ENCODE measurements at places on chromosomes 3 and 15. TPM values are rescaled to one million over a fixed set of nuclear protein-coding genes. Genes with fewer than 3 reads are reported as not detected.
A peak's percentile ranks its signal among the peaks of the same experiment; 100 is the strongest.

Gene SAMMSON
- total RNA-seq = 2.1 TPM

Gene MYL3
- total RNA-seq = 6.0 TPM

Gene TEX55
- total RNA-seq = not detected

Gene ECE2
- total RNA-seq = 0.42 TPM

Gene CFAP91
- 4.6 TPM for total RNA-seq

Gene SGO1
- total RNA-seq = 0.34 TPM

GRCh38 chr3:120095979-120096426 is 1.8 kb upstream of the GSK3B start:
- no peak for DNase-seq
- peaks cover 25% of the 10 kb centered on the region for H3K4me1 ChIP-seq
- H3K36me3 ChIP-seq = no peaks in the 10 kb centered on the region
- H3K4me3 ChIP-seq = peak overlapping the region; percentile 90

DNA sequence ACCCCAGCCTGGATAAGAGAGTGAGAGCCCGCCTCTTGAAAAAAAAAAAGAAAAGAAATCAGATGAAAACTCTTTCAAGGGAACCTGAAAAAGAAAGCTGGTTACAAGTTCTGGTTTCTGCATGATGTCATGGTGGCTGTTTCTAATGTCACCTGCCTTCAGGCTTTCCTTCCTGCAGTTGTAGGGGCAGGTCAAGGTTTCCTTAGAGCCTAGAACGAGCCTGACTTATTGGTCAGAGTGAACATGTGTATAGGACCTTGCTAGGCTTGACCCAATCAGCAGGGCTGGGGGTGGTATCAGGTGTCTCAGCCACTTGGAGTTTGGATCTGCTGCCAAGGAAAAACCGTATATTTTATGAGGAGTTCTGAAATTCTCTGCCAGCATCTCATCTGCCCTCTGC is 3.8 kb downstream of the IVD start:
- H3K4me3 ChIP-seq = no peak overlapping the region
- no peaks in the 10 kb centered on the region for H3K27me3 ChIP-seq
- DNase-seq = no peak
- H3K36me3 ChIP-seq = peaks cover 66% of the 10 kb centered on the region
- peaks cover 33% of the 10 kb centered on the region for H3K4me1 ChIP-seq

GRCh38 chr3:158395421-158395820 is 175.6 kb upstream of the MLF1 start:
- H3K36me3 ChIP-seq = no peaks in the 10 kb centered on the region
- H3K4me3 ChIP-seq = no peak overlapping the region
- H3K27me3 ChIP-seq = no peaks in the 10 kb centered on the region
- no peaks in the 10 kb centered on the region for H3K4me1 ChIP-seq
- DNase-seq = no peak

DNA sequence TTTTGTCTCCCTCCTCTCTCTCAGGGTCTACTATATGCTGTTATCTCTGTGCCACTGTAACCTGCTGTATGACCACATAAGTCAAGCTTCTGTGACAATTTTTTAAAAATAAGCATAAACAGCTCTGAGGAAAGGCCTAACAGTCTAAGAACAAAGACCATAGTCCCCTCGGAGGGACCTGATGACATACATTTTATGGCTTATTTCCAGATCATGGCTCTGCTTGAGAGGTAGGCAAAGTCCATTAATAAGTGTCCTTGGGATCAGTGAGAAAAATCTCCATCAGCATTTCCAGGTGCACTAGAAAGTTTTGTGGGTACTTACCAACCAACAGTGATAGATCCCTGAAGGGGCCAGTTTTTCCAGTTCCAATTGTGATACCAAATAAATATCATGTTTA is 123.8 kb downstream of the TNIK start:
- H3K36me3 ChIP-seq = no peaks in the 10 kb centered on the region
- H3K27ac ChIP-seq = no peak overlapping the region
- no peaks in the 10 kb centered on the region for H3K27me3 ChIP-seq
- no peak for DNase-seq

GRCh38 chr3:41018855-41019254 is 180.4 kb upstream of the CTNNB1 start:
- H3K27me3 ChIP-seq = no peaks in the 10 kb centered on the region
- no peak overlapping the region for H3K4me3 ChIP-seq
- no peak for DNase-seq

DNA sequence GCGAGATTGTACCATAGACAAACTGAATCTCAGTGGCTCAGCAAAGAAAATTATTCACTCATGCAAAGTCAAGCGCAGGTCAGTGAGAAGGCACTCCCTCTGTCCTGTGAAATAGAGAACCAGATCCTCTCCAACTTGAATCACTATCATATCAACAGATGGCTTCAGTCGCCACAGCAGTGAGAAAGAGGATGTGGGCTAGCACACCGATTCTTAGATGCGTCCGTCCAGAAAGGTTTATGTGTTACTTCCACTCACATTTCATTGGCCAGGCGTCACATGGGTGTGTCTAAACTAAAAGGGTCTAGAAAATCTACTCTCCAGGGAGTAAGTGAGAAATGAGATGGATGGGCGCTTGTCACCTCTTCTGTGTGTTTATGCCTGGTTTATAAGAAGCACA is 141.6 kb upstream of the KBTBD8 start:
- H3K27me3 ChIP-seq = no peaks in the 10 kb centered on the region
- H3K4me1 ChIP-seq = no peaks in the 10 kb centered on the region
- no peak overlapping the region for H3K27ac ChIP-seq

- no peak overlapping the region for H3K4me3 ChIP-seq
- no peaks in the 10 kb centered on the region for H3K4me1 ChIP-seq
- H3K27ac ChIP-seq = no peak overlapping the region
- H3K27me3 ChIP-seq = no peaks in the 10 kb centered on the region
- no peak for DNase-seq
- no peaks in the 10 kb centered on the region for H3K36me3 ChIP-seq
Observed at GRCh38 chr3:13852638-13853009, 27.2 kb downstream of the WNT7A start.

- no peak overlapping the region for H3K27ac ChIP-seq
- DNase-seq = no peak
- H3K27me3 ChIP-seq = peaks cover 10% of the 10 kb centered on the region
- no peaks in the 10 kb centered on the region for H3K36me3 ChIP-seq
- H3K4me3 ChIP-seq = no peak overlapping the region
Observed at GRCh38 chr3:170475092-170475685, 56.5 kb downstream of the CLDN11 start.
